ENCODE measurements at places on chromosomes 6 and 20. TPM values are rescaled to one million over a fixed set of nuclear protein-coding genes. Genes with fewer than 3 reads are reported as not detected.

- H3K27me3 ChIP-seq, result no peaks in the 10 kb centered on the region
- H3K4me1 ChIP-seq, result no peaks in the 10 kb centered on the region
- H3K27ac ChIP-seq, result no peak overlapping the region
- no peak overlapping the region for H3K4me3 ChIP-seq
- no peaks in the 10 kb centered on the region for H3K36me3 ChIP-seq
Measured at GRCh38 chr20:62463651-62464424, 12.0 kb downstream of the GATA5 start.

APOM gene
- 4.0 TPM for total RNA-seq

- DNase-seq, result no peak
- peaks cover 43% of the 10 kb centered on the region for H3K36me3 ChIP-seq
- H3K4me1 ChIP-seq, result peaks cover 10% of the 10 kb centered on the region
- no peak overlapping the region for H3K4me3 ChIP-seq
- H3K27ac ChIP-seq, result peak overlapping the region; percentile 72
- H3K27me3 ChIP-seq, result no peaks in the 10 kb centered on the region
Measured at GRCh38 chr6:152232501-152233151, 404.5 kb downstream of the SYNE1 start.

- DNase-seq, result no peak
- no peak overlapping the region for H3K4me3 ChIP-seq
- H3K4me1 ChIP-seq, result peaks cover 24% of the 10 kb centered on the region
- peak overlapping the region; percentile 69 for H3K27ac ChIP-seq
Measured at GRCh38 chr20:33648396-33649004, 13.6 kb upstream of the C20orf144 start.

GRCh38 chr6:19804205-19805128, 32.7 kb upstream of the ID4 start:
- H3K27ac ChIP-seq, result peak overlapping the region; percentile 96
- no peaks in the 10 kb centered on the region for H3K27me3 ChIP-seq
- H3K4me3 ChIP-seq, result peak overlapping the region; percentile 94
- peak; percentile 99 for DNase-seq
- peaks cover 15% of the 10 kb centered on the region for H3K4me1 ChIP-seq

DNA sequence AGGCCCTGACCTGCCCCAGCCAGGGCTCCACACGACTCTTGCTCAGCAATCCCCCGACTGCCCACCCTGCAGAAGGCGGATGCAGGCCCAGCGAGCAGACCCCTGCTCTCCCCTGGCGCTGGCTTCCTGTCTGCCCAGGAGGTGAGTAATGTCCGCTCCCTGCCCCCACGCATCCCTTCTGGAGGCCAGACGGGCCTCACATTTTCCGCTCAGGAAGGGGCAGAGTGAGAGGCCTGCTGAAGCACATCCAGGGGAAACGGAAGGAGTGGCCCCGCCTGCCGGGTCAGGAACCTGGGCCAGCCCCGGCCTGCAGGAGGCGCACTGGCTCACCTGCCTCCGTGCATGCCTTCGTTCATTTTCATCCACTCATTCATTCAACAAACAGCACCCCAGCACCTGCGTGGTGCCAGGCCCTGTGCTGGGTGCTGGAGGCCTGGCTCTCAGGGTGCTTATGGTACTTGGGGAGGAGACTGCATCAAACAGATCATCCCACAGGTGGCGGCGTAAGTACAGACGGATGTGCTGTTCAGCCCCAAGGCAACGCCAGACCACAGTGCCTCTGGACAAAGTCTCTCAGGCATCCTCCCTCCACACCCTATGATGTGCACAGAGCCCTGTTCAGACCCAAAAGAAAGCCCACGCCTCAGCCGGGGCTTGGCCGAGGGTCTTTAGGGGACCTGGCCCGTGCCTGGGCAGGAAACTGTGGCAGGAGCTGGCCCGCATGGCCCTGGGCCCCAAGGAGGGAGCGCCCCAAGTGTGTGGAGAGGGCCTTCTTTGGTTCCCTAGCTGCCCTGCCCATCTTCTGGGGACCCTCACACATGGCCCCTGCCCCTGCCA, 112.1 kb downstream of the ASXL1 start:
- H3K4me1 ChIP-seq, result peaks cover 55% of the 10 kb centered on the region
- H3K27ac ChIP-seq, result peak overlapping the region; percentile 86
- no peak for DNase-seq
- peaks cover 7% of the 10 kb centered on the region for H3K36me3 ChIP-seq
- peak overlapping the region; percentile 29 for H3K4me3 ChIP-seq

DNA sequence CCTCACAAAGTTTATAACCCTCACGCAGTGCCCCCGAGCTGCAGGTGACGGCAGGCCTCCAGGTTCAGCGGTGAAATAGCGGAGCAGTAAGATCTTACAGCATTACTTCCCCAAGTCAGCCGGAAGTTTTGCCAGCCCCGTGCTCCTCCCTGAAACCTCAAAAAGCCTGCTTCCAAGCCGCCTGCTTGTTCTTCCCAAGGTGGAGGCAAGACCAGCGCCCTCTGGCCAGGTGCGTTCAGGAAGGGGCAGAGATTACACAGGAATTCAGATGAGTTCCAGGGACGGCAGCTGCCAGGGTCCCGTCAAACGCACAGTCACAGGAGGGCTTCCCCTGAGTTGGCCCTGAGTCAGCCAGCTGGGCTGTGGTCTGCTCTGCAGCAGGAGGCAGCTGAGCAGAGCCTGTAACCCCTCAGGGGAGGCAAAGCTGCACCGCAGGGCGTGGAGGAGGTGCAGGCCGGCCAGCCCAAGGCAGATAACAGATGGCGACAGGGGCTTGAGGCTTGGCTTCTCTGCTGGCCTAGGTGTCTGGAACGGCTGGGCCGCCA, 124.1 kb upstream of the RPS6KA2 start:
- peaks cover 37% of the 10 kb centered on the region for H3K4me1 ChIP-seq
- no peaks in the 10 kb centered on the region for H3K36me3 ChIP-seq
- no peak overlapping the region for H3K27ac ChIP-seq
- DNase-seq, result no peak
- H3K4me3 ChIP-seq, result no peak overlapping the region

PEX3 gene
- 17.9 TPM for total RNA-seq

CRISP3 gene
- total RNA-seq, result not detected

DNA sequence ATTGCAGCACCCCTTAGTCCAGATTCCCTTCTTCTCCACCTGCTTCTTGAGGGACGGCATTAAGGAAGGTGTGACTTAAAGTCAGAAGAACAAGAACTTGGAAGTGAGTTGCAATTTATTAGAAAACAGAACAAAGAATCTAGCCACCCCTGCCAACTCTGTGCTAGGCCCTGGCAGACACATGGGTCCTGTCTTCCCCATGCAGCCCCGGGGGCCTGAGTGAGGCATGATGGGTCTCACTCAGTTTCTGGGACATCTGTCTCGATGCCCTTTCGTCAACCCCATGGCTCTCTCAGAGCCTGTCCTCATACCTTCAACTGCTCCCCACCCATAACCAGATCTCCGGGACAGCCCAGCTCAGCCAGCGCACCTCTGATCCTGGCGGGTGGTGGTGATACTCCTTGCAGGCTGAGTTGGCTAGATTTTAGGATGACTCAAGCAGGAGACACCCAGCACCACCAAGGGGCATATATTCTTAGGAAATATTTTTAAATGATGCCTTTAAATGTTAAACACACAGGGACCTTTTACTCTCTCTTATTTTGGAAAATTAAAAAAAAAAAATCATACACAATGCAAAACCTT, 143.2 kb upstream of the RNF24 start:
- H3K27me3 ChIP-seq, result no peaks in the 10 kb centered on the region
- peaks cover 40% of the 10 kb centered on the region for H3K4me1 ChIP-seq
- DNase-seq, result no peak
- H3K27ac ChIP-seq, result no peak overlapping the region
- H3K36me3 ChIP-seq, result no peaks in the 10 kb centered on the region

HLA-DQB1 gene
- not detected for total RNA-seq

DNA sequence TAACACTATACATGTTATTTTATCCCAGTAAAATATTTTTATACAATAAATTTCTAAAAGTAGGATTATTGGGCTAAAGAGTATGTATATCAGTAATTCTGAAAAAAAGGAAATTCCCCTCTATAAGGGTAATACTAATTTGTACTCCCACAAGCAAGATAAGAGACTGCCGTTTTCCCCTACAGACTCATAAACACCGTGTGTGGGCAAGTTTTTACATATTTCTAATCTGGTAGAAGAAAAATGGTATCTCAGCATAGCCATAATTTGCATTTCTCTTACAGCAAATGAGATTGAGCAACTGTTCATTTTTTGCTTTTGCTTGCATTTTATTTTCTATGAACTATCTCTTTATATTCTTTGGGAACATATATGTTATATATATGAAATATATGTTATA, 26.0 kb upstream of the MYMX start:
- no peak overlapping the region for H3K27ac ChIP-seq
- H3K4me1 ChIP-seq, result peaks cover 5% of the 10 kb centered on the region
- DNase-seq, result no peak

DNA sequence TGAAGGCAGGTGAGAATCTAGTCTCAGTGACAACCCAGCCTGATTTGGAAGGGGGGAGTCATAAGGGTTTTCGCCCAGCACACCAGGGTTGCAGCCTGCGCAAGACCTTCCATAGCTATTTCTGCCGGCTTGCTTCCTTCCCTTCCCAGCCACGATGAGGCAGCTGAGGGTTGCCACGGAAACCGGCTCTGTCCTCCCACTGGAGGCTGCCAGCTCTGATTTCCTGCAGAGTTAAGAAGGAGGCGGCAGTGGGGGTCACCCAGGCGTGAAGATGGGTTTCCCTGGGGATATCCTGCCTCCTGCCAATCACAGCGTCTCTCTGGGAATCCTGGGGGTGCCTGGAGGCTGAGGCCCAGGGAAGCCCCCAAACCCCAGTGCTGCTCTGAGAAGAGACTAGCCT, 23.1 kb upstream of the KCNB1 start:
- H3K4me1 ChIP-seq, result peaks cover 16% of the 10 kb centered on the region
- H3K27ac ChIP-seq, result no peak overlapping the region
- no peak for DNase-seq
- peaks cover 12% of the 10 kb centered on the region for H3K36me3 ChIP-seq

DNA sequence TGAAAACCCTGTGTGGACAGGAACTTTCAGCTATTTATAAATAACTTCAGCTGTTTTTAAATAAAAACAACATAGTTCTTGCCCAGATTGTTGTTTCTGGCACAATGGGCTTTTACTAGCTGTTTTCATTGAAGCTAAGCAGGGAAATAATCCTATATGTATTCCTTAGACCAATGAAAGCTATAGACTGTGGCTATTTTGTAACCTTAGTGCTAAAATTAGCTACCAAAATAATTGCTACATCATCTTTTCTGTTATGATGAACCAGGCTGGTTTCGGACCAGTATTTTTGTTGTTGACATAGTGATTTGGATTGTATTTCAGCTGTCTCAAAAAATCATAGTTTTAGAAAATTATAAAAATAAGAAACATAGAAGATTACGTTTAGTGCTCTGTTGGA, 13.7 kb downstream of the PHF3 start:
- H3K4me3 ChIP-seq, result no peak overlapping the region
- no peaks in the 10 kb centered on the region for H3K27me3 ChIP-seq
- H3K36me3 ChIP-seq, result peaks cover 24% of the 10 kb centered on the region
- no peak for DNase-seq

GRCh38 chr6:149974825-149975224, 11.1 kb downstream of the ULBP1 start:
- peaks cover 12% of the 10 kb centered on the region for H3K36me3 ChIP-seq
- no peak overlapping the region for H3K27ac ChIP-seq
- peaks cover 74% of the 10 kb centered on the region for H3K27me3 ChIP-seq
- no peak overlapping the region for H3K4me3 ChIP-seq
- DNase-seq, result no peak

DNA sequence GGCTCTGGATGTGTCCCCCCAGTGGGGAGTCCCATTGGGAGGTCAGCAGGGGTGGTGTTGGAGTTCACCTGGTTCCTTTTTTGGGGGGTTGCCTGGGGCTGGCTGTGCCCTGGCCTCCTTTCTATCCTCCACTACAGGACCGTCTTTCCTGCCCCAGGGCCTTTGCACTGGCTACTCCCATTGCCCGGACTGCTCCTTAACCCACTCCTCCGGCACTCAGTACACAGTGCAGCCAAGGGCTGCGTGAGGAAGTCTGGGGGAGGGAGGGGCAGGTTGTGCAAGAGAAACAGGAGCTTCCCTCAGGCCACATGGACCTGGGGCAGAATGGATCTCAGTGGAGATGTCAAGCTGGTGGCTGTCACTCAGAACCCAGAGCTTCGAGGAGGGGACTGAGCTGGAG, 429.3 kb upstream of the SULF2 start:
- H3K27me3 ChIP-seq, result peaks cover 39% of the 10 kb centered on the region
- H3K4me1 ChIP-seq, result no peaks in the 10 kb centered on the region
- no peak overlapping the region for H3K27ac ChIP-seq
- no peak overlapping the region for H3K4me3 ChIP-seq
- H3K36me3 ChIP-seq, result no peaks in the 10 kb centered on the region
- no peak for DNase-seq

DNA sequence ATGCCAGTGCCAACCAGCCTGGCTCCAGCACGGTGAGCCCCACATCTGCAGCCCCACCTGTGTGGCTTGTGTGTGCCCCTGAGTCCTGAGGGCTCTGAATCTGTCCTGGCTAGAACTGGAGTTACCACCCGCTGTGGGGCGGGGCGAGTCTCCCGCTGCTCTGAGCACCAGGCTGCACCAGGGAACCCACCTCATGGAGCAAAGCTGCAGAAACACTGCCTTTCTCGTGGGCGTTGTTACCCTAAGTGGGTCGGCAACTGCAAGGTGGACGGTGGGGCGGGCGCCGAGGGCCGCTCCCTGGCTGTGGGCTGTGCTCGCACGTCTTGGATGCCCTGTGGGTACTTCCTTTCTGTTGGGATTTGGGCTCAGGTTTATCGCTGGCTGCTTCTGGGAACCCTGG, 12.7 kb upstream of the ZBTB46 start:
- no peaks in the 10 kb centered on the region for H3K27me3 ChIP-seq
- H3K36me3 ChIP-seq, result no peaks in the 10 kb centered on the region
- H3K4me3 ChIP-seq, result no peak overlapping the region
- DNase-seq, result no peak
- no peak overlapping the region for H3K27ac ChIP-seq

GRCh38 chr6:164022632-164023031, 608.1 kb downstream of the QKI start:
- no peak overlapping the region for H3K27ac ChIP-seq
- no peaks in the 10 kb centered on the region for H3K36me3 ChIP-seq
- H3K27me3 ChIP-seq, result no peaks in the 10 kb centered on the region
- no peak for DNase-seq
- no peaks in the 10 kb centered on the region for H3K4me1 ChIP-seq

HUS1B gene
- 1.8 TPM for total RNA-seq

- peaks cover 2% of the 10 kb centered on the region for H3K4me1 ChIP-seq
- no peak overlapping the region for H3K4me3 ChIP-seq
- H3K27me3 ChIP-seq, result no peaks in the 10 kb centered on the region
- H3K27ac ChIP-seq, result no peak overlapping the region
- DNase-seq, result no peak
- H3K36me3 ChIP-seq, result peaks cover 15% of the 10 kb centered on the region
Measured at GRCh38 chr6:110746680-110747079, 68.6 kb downstream of the CDK19 start.

GRCh38 chr6:142764311-142764710, 180.7 kb downstream of the HIVEP2 start:
- H3K27ac ChIP-seq, result no peak overlapping the region
- DNase-seq, result no peak
- no peak overlapping the region for H3K4me3 ChIP-seq

DNA sequence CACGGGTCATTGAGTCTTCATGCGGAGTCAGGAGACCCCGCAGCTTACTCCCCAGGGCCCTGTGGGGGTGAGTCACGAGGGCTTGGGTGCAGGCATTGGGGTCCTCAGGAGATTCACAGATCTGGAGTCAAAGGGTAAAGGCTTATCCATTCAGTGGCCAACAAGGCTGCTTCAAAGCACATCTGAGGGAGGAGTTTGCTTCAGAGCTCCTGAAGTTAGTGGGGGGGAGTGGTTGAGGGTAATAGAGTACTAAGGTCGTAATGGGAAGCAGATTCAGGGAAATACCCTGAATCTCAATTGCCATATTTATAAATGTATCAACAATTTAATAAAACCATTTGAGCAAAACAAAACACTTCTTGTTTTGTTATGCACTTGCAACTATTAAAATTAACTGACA, 37.3 kb downstream of the SH3BGRL2 start:
- DNase-seq, result no peak
- no peak overlapping the region for H3K4me3 ChIP-seq
- H3K4me1 ChIP-seq, result no peaks in the 10 kb centered on the region
- H3K36me3 ChIP-seq, result no peaks in the 10 kb centered on the region
- H3K27ac ChIP-seq, result no peak overlapping the region
- H3K27me3 ChIP-seq, result peaks cover 2% of the 10 kb centered on the region
